ENCODE measurements at places on chromosomes 11 and 22.

- no peak for DNase-seq
These were observed 24.1 kb upstream of the CCDC188 start for GRCh38 chr22:20174785-20175596.

- DNase-seq: no peak
These were observed 89.5 kb upstream of the DDI1 start for GRCh38 chr11:103946793-103947545.

GRCh38 chr22:48039326-48039725 lies 1276.9 kb downstream of the TBC1D22A start:
- DNase-seq: no peak

DNA sequence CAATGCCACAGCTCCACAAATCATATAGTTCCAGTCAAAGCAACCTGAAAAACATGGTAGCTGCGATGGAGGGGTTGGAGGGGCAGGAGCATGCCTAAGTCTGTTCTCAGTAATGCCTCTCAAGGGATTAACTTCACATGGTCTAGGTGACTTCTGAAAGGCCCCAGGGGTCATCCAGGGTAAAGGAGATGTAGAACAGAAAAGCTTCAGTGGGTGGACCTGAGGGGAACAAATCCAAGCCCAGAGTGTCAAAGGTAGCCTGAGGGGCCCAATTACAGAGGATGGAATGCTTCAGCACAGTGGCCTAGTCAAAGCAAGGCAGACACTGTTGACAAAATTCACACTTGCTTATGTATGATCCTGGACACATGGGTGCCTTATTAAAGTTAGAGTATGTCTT lies 23.3 kb downstream of the OR4D9 start:
- no peak for DNase-seq

GRCh38 chr11:124899383-124900145 lies 1.9 kb upstream of the ROBO4 start:
- no peak for DNase-seq

GRCh38 chr22:41873391-41873790 lies 40.5 kb downstream of the SREBF2 start:
- DNase-seq: no peak

- no peak for DNase-seq
These were observed 20.4 kb downstream of the C22orf23 start for GRCh38 chr22:37932821-37933578.

DNA sequence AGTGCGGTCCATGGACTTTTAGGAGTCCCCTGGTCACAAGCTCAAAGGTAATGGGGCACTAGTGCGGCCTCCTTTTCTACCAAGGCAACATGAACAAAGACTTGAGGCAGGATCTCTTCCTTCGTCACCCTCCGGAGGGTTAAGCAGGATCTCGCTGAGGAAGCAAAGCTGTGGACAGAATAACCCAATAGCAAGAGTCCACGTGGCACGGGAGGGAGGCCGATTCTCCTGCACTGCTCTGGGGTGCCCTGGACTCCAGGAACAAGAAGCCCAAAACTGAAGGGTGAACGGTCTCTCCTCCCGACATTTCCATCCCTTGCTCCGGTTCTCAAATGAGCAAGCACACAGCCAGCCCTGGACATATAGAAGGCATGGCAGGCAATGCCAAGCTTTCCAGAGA lies 20.7 kb downstream of the MYH9 start:
- no peak for DNase-seq

DNA sequence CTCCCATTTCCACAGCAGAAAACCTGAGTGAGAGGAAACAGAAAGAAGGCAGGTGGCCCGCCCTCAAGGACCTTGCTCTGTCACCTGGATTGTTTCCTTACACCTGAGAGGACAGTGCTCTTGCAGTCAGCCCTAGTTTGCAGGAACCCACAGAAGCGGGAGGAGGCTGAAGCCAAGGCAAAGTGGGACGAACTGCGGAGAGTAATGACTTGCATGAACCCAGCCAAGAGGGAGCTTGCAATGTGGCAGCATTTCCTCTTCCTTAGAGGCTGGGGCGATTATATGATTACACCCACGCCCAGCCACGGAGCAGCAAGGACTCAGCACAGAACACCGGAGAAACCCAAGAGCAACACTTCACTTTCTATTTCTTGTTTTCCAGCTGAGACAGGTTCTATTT lies 102.6 kb downstream of the SPON1 start:
- DNase-seq: no peak

GRCh38 chr11:63639199-63639832 lies 25.1 kb upstream of the PLAAT3 start:
- DNase-seq: no peak

DNA sequence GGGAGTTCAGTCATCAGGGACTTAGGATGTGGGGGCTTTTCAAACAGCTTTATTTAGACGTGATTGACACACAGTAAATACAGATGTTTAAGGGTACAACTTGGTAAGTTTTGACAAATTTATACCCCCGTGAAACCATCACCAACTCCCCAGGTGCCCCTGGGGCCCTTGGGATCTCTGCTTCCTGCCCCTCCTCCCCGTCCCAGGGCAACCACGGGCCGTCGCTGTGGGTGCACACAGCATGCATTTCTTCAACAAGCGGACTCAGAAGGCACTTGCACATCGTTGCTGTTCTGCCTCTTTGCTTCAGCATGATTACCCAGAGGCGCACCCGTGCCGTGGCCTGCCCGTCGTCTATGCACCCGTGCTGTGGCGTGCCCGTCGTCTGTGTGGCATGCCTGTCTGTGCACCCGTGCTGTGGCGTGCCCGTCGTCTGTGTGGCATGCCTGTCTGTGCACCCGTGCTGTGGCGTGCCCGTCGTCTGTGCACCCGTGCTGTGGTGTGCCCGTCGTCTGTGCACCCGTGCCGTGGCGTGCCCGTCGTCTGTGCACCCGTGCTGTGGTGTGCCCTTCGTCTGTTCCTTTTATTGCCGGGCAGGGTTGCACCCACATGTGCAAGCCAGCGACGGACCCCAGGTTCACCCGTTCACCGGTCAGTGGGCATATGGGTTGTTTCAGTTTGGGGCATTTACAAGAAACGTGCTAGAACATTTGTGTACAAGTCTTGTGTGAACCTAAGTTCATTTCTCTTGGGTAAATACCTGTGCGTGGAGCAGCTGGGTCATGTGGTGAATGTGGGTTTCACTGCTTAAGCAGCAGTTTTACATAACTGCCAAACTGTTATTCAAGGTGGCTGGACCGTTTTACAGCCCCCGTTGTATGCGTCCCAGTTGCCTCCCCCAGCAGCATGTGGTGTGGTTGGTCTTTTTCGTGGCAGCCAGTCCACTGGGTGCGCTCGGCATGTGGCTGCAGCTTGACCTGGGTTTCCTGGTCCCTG lies 8.3 kb downstream of the CD81 start:
- DNase-seq: no peak

- DNase-seq: no peak
These were observed 68.4 kb downstream of the ADAMTS15 start for GRCh38 chr11:130516554-130517505.

GRCh38 chr22:26238596-26238995 lies 69.3 kb downstream of the SEZ6L start:
- no peak for DNase-seq

DNA sequence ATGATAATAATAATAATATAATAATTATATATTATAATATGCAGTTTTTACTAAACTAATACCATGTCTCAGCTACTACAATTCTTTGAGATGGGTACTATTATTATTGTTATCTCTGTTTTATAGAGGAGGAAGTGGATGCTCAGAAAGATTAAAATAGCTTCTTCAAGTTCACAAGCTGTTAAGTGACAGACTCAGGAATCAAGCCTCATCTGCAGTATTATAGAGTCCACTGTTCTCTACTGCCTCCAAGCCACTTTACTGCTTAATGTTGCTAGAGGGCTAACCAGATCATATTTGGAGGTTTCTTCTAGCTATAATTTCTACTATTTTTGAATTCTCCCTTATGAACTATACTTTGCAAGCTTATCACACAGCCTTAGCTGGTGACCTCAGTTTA lies 62.7 kb downstream of the CSTPP1 start:
- DNase-seq: no peak

DNA sequence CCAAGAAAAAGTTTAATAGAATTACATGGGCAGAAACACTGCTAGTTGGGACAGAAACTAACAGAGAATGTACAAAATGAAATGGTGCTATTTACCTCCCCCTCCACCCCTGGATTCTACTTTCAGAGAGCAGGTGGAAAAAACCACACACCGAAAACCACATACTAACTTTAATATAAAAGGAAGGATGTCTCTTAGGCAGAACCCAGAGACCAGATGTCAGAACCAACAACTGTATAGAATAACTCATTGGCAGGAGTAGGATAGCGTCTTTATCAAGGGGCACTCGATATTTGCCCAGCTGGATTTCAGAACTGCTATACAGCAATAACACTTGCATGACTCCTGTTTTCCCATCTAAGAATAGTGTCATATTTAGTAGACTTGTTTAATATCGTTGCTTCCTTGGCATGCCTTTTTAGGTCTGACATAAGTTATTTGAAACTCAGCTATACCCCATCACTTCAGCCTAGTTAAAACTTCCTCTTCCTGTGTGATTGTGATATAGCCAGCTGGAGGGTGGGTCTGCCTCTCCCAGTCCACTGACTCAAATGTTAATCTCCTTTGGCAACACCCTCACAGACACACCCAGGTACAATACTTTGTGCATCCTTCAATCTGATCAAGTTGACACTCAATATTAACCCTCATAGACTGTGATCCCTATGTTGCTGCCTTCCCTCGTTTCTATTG lies 1.2 kb downstream of the SLC22A25 start:
- no peak for DNase-seq

- no peak for DNase-seq
These were observed 8.7 kb upstream of the ANKRD13D start for GRCh38 chr11:67280341-67280787.

DNA sequence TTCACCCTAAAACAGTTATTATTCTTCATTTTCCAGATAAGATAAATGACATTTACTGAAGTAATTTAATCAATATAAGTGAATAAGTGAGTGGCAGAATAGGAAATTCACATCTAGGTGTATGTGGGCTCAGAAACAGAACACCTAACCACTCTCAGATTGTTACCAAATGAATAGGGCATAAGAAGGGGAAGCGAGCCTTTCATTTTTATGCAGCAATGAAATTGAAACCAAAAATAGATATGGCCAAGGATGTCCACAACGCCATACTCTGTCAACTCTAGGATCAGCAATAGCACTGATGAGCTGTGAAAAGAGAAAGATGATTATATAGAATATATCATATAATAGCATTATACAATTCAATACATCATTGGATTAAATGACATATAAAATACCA lies 398.1 kb upstream of the API5 start:
- no peak for DNase-seq

DNA sequence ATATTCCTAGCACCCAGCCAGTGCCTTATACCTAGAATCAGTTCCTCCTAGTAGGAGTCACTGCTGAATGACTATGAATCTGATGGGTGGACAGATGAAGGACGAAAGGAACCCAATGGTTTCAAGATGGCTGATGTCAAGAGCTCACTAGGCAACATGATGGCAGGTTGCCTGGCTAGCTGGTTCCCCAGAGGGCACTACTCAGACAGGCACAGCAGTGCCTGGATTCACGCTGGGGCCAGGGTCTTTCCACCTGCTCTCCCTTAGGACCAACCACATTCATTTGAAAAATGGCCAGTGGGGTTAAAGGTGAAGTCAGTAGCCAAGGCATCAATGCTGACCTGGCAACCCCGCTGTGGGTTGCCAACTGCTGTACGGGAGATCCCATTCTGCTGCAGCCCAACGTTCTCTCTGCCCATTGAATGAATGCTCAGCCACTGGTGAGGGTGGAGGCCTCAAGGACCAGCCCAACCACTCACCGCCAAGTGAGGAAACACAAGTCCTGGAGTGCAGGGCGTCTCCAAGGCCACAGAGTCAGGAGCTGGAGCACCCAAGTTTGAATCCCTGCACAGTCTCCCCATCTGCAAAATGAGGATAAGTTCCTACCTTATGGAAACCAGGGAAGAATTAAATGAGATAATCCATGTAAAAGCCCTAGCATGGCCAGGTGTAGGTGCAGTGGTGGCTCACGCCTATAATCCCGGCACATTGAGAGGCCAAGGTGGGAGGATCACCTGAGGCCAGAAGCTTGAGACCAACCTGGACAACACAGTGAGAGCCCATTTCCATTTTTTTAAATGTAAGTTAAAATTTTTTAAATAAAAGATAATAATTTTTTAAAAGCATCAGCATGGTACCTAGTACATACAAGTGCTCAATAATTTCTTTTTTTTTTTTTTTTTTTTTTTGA lies 12.4 kb downstream of the MYH9 start:
- DNase-seq: no peak

DNA sequence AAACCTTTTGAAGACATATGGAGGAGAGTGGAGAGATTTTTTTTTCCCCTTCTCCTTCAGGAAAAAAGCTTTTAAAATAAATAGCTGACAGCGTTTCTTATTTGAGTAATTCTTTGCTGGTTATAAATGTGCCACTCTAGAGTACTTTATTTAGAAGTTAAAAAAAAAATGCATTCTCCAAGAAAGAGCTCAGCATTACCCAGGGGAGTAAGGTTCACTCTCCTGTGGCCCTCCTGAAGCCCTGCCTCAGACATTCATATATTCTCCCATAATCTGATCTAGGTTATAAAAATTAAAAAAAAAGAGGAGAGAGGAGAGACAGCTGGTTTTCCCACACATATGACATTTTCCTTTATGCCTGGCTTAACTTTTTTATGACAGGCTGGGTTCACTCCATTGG lies 545.2 kb upstream of the CADM1 start:
- DNase-seq: no peak

DNA sequence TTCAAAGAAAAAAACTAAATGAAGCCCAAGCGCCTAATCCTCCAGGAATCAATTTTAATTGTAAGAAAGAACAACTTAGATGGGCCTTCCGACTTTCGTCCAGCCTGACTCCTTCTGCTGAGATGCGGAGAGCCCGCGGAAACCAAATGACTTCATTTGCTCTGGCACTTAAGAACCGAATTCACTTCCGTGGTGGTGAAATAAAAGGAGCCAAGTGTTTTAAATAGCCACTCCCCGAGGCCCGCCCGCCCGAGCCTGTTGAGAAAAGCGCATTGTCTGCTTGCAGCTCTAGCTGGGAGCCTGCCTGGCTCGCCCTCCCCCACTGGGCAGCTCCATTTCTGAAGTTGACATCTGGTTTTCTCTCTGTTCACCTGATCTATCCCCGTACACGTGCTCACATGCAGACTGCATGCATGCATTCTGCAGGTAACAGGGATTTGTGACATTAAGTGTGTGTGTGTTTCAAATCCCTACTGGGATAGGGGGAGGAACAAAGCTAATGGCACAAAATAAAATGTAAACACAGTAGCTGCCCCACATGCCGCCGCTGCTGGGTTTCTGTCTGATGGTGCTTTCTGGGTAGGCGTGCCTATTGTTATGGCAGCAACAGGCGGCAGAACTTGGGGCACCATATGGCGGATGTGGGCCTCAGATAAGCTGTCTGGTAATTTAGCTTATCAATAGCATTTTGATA lies 6.2 kb downstream of the TEAD1 start:
- DNase-seq: no peak

DNA sequence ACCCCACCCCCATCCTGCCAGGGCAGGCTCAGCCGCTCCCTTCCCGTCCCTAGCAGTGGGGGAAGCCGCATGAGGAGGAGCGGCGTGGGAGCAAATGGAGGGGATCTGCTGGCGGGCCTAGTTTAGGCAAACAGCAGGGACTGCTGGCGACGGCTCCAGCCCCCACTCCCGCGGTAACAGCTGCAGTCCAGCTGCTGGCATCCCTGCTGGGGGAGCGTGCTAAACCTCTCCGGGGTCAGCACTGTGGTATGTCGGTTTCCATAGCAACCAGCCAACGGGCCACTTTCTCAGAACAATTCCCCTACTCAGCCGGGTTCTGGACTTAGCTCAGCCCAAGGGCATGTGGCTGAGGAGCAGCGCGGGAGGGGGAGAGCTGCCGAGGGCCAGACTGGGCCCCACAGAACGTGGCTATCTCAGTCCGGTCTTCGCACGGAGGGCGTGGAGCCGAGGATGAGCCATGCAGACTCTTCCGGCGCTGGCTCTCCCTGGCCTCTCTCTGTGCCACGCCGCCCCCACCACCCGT lies 98.8 kb downstream of the PKNOX2 start:
- no peak for DNase-seq
